Gastrocnemius medialis (tissue), 4 donors: ENCODE measurements at places on chromosomes 5 and 9. TPM values are rescaled to one million over a fixed set of nuclear protein-coding genes. Genes with fewer than 3 reads are reported as not detected.

The CCL21 gene
- total RNA-seq = 0.91 TPM

The ST6GALNAC4 gene
- 11.2 TPM for total RNA-seq

The MYORG gene
- total RNA-seq = 48.7 TPM

The ZNF169 gene
- total RNA-seq = 1.6 TPM

The SYK gene
- 1.6 TPM for total RNA-seq

The NRG2 gene
- total RNA-seq = 15.8 TPM

The SLC34A3 gene
- not detected for total RNA-seq

GRCh38 chr5:122076669-122077365, 1.2 kb downstream of the LOX start:
- peaks cover 17% of the 10 kb centered on the region for H3K4me1 ChIP-seq
- H3K27ac ChIP-seq = no peak overlapping the region
- H3K4me3 ChIP-seq = peak overlapping the region; percentile 49
- H3K27me3 ChIP-seq = peaks cover 11% of the 10 kb centered on the region
- H3K36me3 ChIP-seq = no peaks in the 10 kb centered on the region

GRCh38 chr5:52743012-52743411, 44.7 kb upstream of the ITGA1 start:
- no peaks in the 10 kb centered on the region for H3K36me3 ChIP-seq
- no peak for DNase-seq
- H3K27ac ChIP-seq = peak overlapping the region; percentile 16
- no peak overlapping the region for H3K4me3 ChIP-seq
- H3K27me3 ChIP-seq = no peaks in the 10 kb centered on the region

DNA sequence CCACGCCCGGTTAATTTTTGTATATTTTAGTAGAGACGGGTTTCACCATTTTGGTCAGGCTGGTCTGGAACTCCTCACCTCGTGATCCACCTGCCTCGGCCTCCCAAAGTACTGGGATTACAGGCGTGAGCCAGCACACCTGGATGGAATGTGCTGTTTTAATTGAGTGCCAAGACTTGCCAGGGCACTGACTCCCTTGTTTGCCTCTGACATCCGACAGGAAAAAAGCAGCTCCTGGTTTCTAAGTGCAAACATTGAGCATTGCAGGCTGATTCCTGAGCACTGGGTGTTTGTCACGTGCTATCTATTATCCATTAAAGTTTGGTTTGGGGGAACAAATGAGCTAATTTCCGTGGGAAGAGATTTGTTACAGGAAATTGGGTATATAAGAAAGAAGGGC, 70.6 kb upstream of the CKMT2 start:
- H3K27me3 ChIP-seq = no peaks in the 10 kb centered on the region
- H3K4me1 ChIP-seq = no peaks in the 10 kb centered on the region
- H3K4me3 ChIP-seq = no peak overlapping the region
- no peak overlapping the region for H3K27ac ChIP-seq
- H3K36me3 ChIP-seq = no peaks in the 10 kb centered on the region
- DNase-seq = no peak

- no peak overlapping the region for H3K4me3 ChIP-seq
- H3K27ac ChIP-seq = no peak overlapping the region
- DNase-seq = no peak
- no peaks in the 10 kb centered on the region for H3K27me3 ChIP-seq
These were observed 387.1 kb upstream of the IZUMO3 start for GRCh38 chr9:24932785-24933184.

GRCh38 chr5:24365406-24365805, 279.4 kb downstream of the CDH10 start:
- no peak overlapping the region for H3K27ac ChIP-seq
- no peaks in the 10 kb centered on the region for H3K4me1 ChIP-seq
- H3K27me3 ChIP-seq = no peaks in the 10 kb centered on the region

GRCh38 chr5:39759701-39760100, 334.9 kb upstream of the DAB2 start:
- H3K4me3 ChIP-seq = no peak overlapping the region
- no peak for DNase-seq
- H3K27ac ChIP-seq = peak overlapping the region; percentile 63
- no peaks in the 10 kb centered on the region for H3K27me3 ChIP-seq
- H3K4me1 ChIP-seq = no peaks in the 10 kb centered on the region
- no peaks in the 10 kb centered on the region for H3K36me3 ChIP-seq

DNA sequence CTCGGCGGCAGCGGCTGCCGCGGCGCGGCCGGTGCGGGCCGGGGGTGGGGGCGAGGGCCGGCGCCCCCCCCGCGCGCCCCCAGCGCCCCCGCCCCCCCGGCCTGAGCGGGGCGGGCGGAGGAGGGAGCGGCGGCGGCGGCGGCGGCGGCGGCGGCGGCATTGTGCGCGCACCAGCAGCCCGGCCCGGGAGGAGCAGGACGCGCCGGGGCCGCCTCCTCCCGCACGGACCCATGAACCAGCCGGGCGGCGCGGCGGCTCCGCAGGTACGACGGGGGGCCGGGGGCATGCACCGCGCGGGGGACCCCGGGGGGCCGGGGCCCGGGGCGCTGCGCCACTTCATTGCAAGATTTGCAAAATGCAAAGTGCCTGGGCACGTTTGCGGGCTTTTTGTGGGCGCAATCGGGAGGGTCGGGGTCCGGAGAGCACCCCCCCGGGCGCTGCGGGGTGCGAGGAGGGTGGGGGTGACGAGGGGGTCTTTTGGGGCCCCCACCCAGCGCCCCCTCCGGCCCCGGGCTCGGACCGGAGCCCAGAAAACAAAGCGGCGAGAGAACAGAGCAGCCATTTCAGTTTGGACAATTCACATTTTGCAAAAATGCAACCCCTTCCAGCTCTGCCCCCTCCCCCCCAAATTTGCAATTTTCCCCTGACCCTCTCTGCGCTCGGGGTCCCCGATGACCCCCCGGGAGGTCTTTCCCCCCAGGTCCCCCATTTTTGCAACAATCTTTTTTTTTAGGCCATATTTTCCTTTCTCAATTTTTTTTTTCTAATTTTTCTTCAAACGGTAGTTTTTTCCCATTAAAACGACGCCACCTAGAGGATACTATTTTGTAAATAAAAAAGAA, at the start of gene ZNF618:
ZNF618 (plus strand) TSS at position 159 of the 842 bp plus-strand sequence; CDS start at position 231, 72 bp downstream.
- no peaks in the 10 kb centered on the region for H3K36me3 ChIP-seq
- H3K27me3 ChIP-seq = no peaks in the 10 kb centered on the region
- peaks cover 9% of the 10 kb centered on the region for H3K4me1 ChIP-seq

DNA sequence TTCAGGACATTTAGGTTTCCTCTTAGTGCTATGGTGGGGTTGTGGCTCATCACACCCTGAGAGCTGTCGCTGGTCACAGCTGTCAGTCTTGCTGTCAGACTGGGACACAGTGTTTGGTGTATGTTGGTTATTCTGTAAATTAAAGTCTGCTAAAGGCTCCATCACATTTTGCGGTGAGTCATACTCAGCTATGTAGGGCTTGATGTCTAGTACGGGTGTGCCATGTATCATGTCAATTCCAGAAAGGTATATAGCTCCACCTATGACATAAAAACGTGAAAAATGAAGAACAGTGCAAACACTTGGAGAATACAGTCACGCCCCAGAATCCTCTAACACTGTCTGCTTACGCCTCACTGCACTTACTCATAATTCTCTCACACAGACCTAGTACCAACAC, 11.9 kb downstream of the TRMO start:
- peaks cover 42% of the 10 kb centered on the region for H3K36me3 ChIP-seq
- peaks cover under 1% of the 10 kb centered on the region for H3K4me1 ChIP-seq
- no peak for DNase-seq
- no peak overlapping the region for H3K4me3 ChIP-seq
- H3K27ac ChIP-seq = no peak overlapping the region

- no peak overlapping the region for H3K4me3 ChIP-seq
- H3K27ac ChIP-seq = no peak overlapping the region
- H3K4me1 ChIP-seq = no peaks in the 10 kb centered on the region
These were observed 7.0 kb upstream of the MOCS2 start for GRCh38 chr5:53116597-53116996.

- no peak for DNase-seq
- no peak overlapping the region for H3K4me3 ChIP-seq
- H3K36me3 ChIP-seq = peaks cover 55% of the 10 kb centered on the region
- H3K4me1 ChIP-seq = no peaks in the 10 kb centered on the region
- H3K27me3 ChIP-seq = no peaks in the 10 kb centered on the region
These were observed 10.3 kb downstream of the TCERG1 start for GRCh38 chr5:146457431-146457830.

GRCh38 chr9:128529191-128529590, 23.2 kb upstream of the SPTAN1 start:
- DNase-seq = no peak
- no peak overlapping the region for H3K27ac ChIP-seq
- no peaks in the 10 kb centered on the region for H3K27me3 ChIP-seq
- no peaks in the 10 kb centered on the region for H3K4me1 ChIP-seq

DNA sequence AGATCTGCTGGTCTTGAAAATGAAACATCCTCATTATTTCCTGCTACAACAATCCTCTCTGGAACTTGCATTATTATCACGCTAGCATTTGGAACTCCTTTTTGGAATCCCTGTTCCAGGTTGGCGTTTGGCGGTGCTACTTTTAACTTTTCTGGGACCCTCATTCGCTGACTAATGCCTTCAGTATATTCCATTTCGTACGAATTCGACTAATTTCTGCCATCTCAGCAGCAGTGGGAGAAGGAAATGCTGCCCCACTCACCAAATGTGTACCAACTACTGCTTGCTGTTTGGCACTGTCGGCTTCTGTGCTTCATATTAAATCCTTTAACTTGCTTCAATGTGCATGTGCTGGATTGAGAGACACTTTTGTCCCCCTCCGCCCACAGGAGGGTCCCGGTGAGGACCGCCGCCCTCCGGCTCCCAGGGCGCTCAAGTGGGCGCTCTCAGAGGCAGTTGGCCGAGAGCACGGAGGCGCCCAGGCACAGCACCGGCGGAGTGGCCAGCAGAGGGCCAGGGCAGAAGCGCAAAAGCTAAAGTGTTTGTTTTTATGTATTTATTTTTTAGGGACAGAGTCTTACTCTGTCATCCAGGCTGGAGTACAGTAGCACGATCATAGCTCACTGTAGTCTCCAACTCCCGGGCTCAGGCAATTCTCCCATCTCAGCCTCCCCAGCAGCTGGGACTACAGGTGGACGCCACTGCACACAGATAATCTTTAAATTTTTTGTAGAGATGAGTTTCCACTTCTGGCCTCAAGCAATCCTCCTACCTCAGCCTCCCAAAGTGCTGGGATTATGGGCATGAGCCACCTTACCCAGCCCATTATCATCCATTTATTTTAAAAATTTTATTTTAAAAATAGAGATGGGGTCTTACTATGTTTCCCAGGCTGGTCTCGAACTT, 11.9 kb downstream of the PDE6A start:
- H3K27ac ChIP-seq = peak overlapping the region; percentile 67
- peak; percentile 57 for DNase-seq
- H3K4me1 ChIP-seq = no peaks in the 10 kb centered on the region
- H3K27me3 ChIP-seq = no peaks in the 10 kb centered on the region

- H3K27me3 ChIP-seq = no peaks in the 10 kb centered on the region
- no peak overlapping the region for H3K27ac ChIP-seq
- peak; percentile 4 for DNase-seq
- no peaks in the 10 kb centered on the region for H3K36me3 ChIP-seq
- H3K4me1 ChIP-seq = no peaks in the 10 kb centered on the region
- H3K4me3 ChIP-seq = no peak overlapping the region
These were observed 72.1 kb downstream of the MRPL36 start for GRCh38 chr5:1727571-1727970.

- H3K27me3 ChIP-seq = no peaks in the 10 kb centered on the region
- no peaks in the 10 kb centered on the region for H3K36me3 ChIP-seq
- H3K27ac ChIP-seq = no peak overlapping the region
- no peaks in the 10 kb centered on the region for H3K4me1 ChIP-seq
- DNase-seq = no peak
These were observed 86.0 kb upstream of the PAPPA start for GRCh38 chr9:116067566-116067965.

GRCh38 chr5:98768960-98769209, 4.6 kb upstream of the RGMB start:
- no peaks in the 10 kb centered on the region for H3K36me3 ChIP-seq
- peaks cover 13% of the 10 kb centered on the region for H3K4me1 ChIP-seq
- peak overlapping the region; percentile 77 for H3K27ac ChIP-seq
- no peaks in the 10 kb centered on the region for H3K27me3 ChIP-seq

GRCh38 chr5:79829260-79829659, 139.6 kb downstream of the CMYA5 start:
- no peak overlapping the region for H3K27ac ChIP-seq
- no peaks in the 10 kb centered on the region for H3K36me3 ChIP-seq
- no peak overlapping the region for H3K4me3 ChIP-seq
- no peak for DNase-seq
- H3K27me3 ChIP-seq = no peaks in the 10 kb centered on the region

DNA sequence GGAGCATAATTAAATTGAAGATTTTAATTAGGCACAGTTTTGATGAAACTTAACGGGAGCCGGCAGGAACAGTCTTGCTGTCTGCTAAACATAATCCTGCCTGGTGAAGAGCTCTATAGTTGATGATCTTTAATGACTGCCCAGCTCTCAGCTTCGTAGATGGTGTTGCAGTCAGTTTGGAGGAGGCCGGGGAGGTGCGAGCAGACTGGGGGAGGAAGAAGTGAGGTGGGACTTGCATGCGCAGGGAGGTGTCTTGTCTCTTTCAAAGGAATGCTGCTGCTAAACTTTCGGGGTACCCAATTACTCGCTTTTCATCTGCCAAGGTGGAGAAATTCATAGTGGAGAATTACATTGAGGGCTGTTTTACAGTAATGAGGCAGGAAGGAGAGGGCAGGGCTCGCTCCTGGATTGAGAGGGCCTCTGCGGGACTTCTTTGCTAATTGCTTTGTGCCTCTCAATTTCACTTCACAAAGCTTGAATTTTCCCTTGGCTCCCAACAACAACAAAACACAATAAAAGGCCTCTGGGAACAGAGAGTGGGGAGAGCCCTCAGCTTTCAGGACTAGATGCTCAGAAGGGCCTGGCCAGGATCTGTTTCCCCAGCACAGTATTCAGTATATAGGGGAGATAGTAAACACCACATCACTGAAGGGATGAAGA, 257.9 kb upstream of the ADRA1B start:
- H3K4me1 ChIP-seq = no peaks in the 10 kb centered on the region
- DNase-seq = no peak
- no peaks in the 10 kb centered on the region for H3K27me3 ChIP-seq
- no peak overlapping the region for H3K4me3 ChIP-seq
- no peak overlapping the region for H3K27ac ChIP-seq
- no peaks in the 10 kb centered on the region for H3K36me3 ChIP-seq

- no peaks in the 10 kb centered on the region for H3K27me3 ChIP-seq
- H3K4me3 ChIP-seq = no peak overlapping the region
- peaks cover 7% of the 10 kb centered on the region for H3K4me1 ChIP-seq
- no peaks in the 10 kb centered on the region for H3K36me3 ChIP-seq
These were observed 735.3 kb upstream of the ZNF608 start for GRCh38 chr5:125481506-125482465.

DNA sequence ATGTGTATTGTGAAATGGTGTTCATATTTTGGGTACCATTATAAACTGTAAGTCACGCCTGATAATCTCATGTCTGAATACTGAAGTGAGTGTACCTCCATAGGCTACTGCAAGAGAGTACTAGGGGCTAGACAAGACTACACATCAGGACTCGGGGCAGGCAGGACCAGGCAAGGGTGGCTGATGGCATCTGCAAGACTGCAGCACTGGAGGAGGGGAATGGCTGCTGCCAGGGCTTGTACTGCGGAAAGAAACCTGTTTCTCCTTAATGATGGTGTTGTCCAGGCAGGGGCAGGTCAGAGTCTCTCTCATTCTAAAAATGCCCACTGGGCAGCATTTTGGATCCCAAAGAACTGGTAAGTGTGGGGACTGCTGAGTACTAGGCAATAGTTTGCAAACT, 172.5 kb downstream of the RAB3C start:
- DNase-seq = no peak
- H3K27me3 ChIP-seq = no peaks in the 10 kb centered on the region
- no peaks in the 10 kb centered on the region for H3K36me3 ChIP-seq
- peaks cover 7% of the 10 kb centered on the region for H3K4me1 ChIP-seq
- no peak overlapping the region for H3K4me3 ChIP-seq
